Activated CD4-positive, alpha-beta T cell treated with anti-CD3 and anti-CD28 coated beads, Interleukin-2, amount 10 ng/mL, durations not matched to agents 7 days and 5 days (primary cell): ENCODE measurements at places on chromosomes 4 and X. TPM values are rescaled to one million over a fixed set of nuclear protein-coding genes. Genes with fewer than 3 reads are reported as not detected.

Gene CD38
- 95.3 TPM for total RNA-seq

Gene CSAG3
- total RNA-seq: 0.62 TPM

Gene TBC1D8B
- total RNA-seq: 0.35 TPM

DNA sequence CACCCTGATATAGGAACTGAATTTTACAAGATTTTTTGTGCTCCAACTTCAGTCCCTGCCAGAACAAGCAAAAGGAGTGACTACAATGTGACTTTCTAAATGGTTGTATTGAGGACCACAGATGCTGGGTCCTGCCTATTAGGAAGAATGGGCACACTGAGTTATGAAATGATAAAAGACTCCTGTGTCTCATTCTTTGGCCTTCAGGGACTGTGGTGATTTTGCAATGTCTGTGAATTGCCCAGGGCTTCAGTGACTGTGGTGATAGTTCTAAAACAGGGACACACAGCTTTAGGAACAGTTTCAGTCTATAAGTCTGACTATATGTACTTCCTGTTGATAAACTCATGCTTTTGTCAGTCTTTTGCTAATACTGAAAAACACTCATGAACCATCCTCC, 210.2 kb downstream of the DMD start:
- H3K4me1 ChIP-seq: no peaks in the 10 kb centered on the region
- H3K27me3 ChIP-seq: no peaks in the 10 kb centered on the region
- H3K36me3 ChIP-seq: no peaks in the 10 kb centered on the region
- no peak overlapping the region for H3K27ac ChIP-seq
- DNase-seq: no peak
- no peak overlapping the region for H3K4me3 ChIP-seq

GRCh38 chrX:51334276-51334675, 1.7 kb downstream of the NUDT10 start:
- H3K4me3 ChIP-seq: no peak overlapping the region
- H3K27ac ChIP-seq: no peak overlapping the region
- no peak for DNase-seq

DNA sequence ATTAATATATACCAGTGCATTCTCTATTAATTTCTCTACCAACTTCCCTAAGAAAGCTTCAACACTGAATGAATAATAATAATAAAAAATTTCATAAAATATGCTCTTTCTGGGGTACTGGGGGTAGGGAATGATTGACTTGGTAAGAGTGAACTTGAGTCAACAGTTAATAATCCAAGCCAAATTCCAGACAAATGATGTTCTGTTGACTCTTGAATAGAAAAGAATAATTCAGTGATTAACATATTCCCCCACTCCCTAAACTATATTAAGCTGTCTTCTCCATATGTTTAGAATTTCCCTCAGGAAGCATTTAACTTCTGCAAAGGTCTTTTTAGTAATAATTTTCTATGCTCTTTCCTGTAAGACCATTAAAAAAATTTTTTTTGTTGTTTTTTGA, 12.3 kb downstream of the PGRMC2 start:
- no peak overlapping the region for H3K4me3 ChIP-seq
- H3K27ac ChIP-seq: no peak overlapping the region
- no peak for DNase-seq
